ENCODE measurements at places on chromosomes 1 and 21. TPM values are rescaled to one million over a fixed set of nuclear protein-coding genes. Genes with fewer than 3 reads are reported as not detected.

DNA sequence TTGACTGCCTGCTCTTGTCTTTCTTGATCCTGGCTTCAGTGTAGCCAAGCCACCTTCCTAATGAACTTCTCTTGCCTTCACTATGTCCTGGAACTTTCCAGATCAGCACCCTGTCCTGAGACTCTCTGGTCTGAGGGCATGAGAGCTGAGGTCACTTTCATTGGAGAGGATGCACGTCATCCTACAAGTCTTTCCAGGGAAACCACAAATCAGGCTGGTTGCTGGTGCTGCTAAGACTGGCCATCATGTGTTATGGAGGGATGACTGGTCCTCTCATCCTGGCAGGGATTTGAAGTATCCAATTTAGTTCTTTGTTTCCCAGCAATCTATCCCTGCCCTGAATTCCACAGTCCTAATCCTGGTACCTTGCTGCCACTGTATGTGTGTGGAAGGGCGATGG, 228.6 kb downstream of the GPATCH2 start:
- DNase-seq: no peak

Gene PLEKHN1
- 0.46 TPM for total RNA-seq

Gene MX2
- total RNA-seq: 0.59 TPM

Gene MTARC2
- 8.0 TPM for total RNA-seq

Gene SMPDL3B
- total RNA-seq: 0.26 TPM

Gene NBPF19
- total RNA-seq: 3.8 TPM

Gene SLC16A4
- total RNA-seq: 15.3 TPM

Gene PDZK1IP1
- not detected for total RNA-seq

Gene CYP4A11
- not detected for total RNA-seq

Gene PBX1
- 4.8 TPM for total RNA-seq

GRCh38 chr1:179175011-179175841, 54.3 kb downstream of the ABL2 start:
- DNase-seq: no peak

DNA sequence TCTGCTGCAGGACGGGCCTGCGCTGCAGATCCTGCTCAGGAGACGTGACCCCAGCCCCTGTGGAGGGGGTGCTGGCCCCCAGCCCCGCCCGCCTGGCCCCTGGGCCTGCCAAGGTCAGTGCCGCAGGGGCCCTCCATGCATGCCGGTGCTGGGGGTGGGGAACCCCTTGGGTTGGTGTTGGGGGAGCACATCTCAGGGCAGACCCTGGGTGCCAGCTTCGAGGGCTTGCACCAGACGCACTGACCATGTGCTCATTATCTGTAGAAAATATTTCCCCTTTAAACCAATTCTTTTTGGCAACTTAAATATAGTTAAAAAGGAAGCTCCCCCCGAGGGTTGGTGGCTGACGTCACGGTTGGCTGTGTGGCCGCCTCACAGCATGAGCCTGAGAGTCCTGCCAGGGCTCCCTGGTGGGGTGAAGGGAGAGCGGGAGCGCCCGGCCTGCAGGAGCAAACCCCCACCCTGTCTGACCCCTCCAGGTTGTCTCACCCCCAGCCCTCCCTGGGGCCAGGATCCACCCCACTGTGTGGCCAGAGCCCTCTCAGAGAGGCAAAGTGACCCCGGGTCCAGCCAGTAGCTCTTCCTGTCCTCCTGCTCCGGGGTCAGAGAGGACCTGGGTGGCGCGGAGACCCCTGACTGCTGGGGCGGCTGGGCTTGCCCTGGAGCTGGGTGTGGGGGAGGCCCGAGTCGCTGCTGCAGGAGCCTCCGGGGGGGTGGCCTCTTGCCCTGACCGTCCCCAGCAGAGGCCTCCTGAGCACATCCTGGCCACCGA, 5.3 kb upstream of the PFKL start:
- no peak for DNase-seq

GRCh38 chr1:180909462-180909976, 3.2 kb upstream of the KIAA1614 start:
- no peak for DNase-seq

Gene MASP2
- 0.04 TPM for total RNA-seq

Gene PRDM16
- total RNA-seq: 0.35 TPM

Gene LAMTOR5
- 97.7 TPM for total RNA-seq

GRCh38 chr1:201444792-201445191, 23.3 kb upstream of the TNNI1 start:
- no peak for DNase-seq

DNA sequence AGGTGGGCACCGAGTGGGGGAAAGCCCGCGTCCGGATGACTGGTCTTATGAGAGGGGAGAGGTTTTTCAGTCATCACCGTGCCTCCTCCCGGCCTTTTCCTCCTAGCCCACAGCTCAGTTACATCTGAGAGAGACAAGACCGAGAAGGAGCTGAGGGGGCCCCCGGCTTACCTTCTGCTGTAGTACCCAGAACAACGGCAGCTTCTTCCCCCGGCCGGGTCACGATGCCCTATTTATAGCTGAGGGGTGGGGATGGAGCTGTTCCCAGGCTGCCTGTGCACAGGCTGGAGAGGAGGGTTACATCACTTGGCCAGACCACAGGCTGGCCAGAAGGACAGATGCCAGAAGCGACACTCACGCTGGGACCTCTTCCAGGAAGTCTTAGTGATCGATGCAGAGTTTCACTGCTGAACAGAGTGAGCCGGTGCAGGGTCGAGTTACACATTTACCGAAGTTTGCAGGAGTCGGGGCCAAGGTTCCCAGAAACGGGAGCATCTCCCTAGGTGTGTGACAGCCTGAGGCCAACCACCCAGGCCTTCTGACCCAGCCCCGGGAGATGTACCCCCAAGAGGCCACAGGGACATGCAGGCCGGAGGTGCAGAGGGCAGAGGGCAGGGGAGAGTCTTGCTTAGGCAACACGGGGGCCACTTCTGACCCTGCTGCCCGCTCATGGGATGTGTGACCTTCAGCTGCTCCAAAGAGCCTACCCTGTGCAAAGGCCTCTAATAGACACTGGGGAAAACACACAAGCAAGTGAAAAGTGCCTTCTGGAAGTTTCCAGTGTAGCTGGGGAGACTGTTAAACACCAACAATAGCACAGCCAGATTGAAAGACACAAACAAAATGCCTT, at the start of gene AGT:
TSS of gene AGT (minus strand) at position 208 of the 850 bp plus-strand sequence. CDS start 3,299 bp downstream, outside the sequence.
- no peak for DNase-seq
